CD4-positive, alpha-beta memory T cell (primary cell): ENCODE measurements at places on chromosomes 12 and 14.

DNA sequence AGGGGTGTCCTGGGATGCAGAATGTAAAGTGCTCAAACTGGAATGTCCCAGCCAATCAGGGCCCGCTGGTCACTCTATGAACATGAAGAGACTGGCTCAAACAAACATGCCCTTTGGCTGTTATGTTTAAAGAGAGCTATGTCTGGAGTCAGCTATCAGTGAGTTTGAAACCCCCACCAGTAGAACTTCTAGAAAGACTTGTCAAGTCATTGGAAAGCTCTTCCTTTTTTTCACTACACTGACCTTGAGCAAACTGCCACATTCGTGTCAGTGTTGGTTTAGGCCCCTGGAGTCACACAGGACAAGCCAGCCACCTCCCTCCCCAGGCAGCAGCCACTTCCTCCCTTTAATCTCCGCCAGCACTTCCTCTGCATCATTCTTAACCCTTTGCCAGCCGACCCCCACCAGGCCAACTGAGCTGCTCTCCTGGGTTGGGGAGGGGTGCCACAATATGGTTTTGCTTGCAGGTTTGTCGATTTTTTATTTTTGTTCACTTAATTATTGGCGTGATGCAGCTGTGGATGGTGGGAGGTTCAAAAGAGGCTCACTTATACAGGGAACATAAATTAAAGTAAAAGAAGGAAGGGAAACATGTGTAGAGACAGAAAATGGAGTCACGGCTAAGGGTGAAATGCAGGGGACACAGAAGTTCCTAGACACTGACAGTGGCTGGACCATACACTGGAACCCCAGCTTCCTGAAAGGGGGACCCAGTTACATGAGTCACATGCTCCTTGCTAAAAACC, 25.3 kb downstream of the CMKLR1 start:
- no peak for DNase-seq

GRCh38 chr12:7108796-7109571, at the start of gene C1RL:
Gene C1RL, minus strand, starts transcription at chr12:7109214. Its CDS starts 34 bp downstream, at chr12:7109180.
- DNase-seq = peak; percentile 66

DNA sequence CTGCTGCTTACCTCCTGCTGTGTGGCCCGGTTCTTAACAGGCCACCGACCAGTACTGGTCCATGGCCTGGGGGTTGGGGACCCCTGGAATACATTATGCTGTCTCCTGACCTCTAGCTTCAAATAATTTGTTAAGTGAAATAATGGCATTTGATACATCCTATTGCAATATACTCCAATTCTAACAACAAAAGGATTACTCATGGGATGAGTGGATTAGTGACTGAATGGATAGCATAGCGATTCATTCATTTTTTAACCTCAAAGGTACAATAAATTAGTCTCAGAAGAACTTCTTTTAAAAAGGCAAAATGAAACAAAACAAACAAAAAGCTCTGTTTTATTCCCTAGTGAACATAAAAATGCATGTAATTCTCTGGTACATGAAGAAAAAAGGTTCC, 147.9 kb upstream of the PKP2 start:
- DNase-seq = no peak

GRCh38 chr14:60002819-60003492, 83.0 kb downstream of the LRRC9 start:
- no peak for DNase-seq

DNA sequence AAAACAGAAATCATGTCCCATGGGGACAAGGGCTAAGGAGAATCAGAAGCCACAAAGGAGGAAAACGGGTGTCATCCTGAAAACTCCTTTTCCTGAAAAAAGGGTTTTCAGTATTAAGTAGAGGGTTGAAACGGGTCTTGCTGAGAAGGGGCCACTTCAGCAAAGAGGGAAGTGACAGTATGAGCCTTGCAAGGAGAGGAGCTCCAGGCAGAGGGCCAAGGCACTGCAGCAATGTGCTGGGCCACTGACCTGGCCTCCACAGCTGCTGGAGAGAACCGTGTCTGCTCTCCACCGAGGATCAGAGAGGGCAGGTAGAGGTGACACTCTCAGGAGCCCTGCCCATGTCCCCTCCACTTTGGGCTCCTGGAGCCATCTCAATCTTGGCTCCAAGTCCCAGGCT, 103.3 kb downstream of the NCOR2 start:
- no peak for DNase-seq

GRCh38 chr14:99497894-99498293, 16.7 kb downstream of the CCNK start:
- DNase-seq = no peak

- no peak for DNase-seq
Observed at GRCh38 chr12:127278351-127278750, 988.6 kb upstream of the TMEM132C start.

GRCh38 chr12:100801320-100801719, 6.7 kb downstream of the ANO4 start:
- DNase-seq = no peak

GRCh38 chr12:13436696-13437391, 240.3 kb downstream of the EMP1 start:
- DNase-seq = no peak

DNA sequence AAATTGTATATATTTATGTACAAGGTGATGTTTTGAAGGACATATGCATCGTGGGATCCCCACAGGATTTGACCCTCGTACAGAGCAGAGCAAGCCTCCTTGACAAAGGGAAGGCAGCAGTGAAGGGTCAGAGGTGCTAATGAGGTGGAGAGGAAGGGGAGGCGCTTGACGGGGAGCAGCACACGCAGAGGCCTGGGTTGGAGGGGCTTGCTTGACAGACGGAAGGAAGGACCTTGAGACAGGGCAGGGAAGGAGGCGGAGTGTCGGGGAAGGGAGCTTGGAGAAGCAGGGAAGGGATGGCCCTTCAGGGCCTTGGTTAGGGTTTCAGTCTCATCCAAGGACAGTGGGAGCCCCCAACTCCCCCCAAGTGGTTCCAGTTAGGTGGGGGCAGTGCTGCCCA, 52.6 kb downstream of the ZNF664 start:
- no peak for DNase-seq

DNA sequence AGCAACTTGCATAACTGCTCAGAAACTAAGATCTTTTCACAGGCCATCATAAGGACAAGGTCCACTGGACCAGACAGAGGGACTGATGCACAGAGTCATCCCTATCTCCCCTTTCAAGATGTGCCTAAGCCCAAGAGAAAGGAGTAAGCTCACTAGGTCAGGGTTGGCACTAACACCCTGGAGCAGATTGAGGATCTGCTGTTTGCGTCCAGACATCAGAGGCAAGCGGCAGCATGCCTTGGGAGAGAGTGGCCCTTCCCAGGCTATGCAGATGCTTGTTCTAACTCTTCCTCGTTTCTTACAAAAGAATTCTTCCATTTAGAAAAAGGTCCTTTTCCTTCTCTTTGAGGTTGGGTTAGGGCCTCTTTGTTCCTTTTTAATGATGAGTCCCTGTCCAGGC, 187.2 kb downstream of the KCNA5 start:
- no peak for DNase-seq

GRCh38 chr14:44035707-44036106, 471.4 kb downstream of the FSCB start:
- DNase-seq = no peak

- no peak for DNase-seq
Observed at GRCh38 chr12:64678835-64679234, 68.5 kb downstream of the RASSF3 start.

DNA sequence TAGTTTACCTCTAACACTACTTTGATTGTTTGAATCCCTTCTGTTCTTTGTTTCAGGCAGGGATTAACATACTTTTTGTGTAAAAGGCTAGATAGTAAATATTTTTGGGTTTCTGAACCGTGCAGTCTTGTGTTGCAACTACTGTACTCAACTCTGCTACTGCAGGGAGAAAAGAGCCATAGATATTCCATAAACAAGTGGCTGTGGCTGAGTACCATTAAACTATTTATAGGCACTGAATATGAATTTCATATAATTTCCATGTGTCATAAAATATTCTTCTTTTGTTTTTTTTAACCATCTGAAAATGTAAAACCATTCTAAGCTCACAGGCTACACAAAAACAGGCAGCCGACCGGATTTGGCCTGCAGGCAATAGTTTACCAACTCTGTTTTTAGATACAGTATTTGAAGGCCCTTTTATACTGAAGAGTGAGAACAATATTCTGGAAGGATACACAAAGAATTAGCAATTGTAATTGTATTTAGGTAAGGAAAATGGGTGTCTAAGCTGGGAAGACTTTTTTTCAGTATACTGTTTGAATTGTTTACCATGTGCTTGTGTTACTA, 15.7 kb downstream of the NR1H4 start:
- DNase-seq = no peak

DNA sequence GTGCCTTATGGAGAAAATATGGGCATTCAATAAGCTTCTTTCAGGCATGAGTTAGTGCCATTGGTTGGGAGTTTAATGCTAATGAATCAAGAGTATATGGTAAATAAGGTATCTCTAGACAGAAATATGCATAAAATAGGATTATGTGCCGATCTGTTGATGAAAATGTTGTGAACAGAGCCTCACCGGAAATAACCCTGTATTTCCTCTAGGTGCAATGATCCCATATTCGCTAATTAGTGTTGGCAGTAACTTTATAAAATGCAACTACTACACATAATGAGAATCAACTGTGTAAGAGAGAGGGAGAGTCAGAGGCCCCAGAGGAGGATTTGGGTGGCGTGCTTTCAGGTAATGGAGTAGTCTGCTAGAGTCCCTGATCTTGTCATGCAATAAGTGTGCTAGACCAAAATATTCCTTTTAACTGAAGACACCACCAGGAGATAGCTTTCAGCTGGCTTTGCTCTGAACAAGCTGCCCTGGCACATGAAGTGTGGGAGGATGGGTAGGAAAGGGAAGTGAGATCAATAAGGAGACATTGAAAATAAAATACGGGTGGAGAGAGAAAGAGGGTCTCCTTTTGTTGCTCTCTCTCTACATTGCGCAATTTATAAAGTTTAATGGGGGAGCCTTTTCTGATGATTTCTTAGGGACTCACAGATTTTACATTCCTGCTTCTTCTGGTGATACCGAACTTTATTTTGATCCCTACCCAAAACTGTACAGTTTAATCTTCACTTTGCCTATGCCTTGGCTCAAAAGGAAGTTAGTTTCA, 68.6 kb upstream of the PLXNC1 start:
- DNase-seq = no peak

- no peak for DNase-seq
Observed at GRCh38 chr14:75941030-75941429, 40.8 kb downstream of the TGFB3 start.

DNA sequence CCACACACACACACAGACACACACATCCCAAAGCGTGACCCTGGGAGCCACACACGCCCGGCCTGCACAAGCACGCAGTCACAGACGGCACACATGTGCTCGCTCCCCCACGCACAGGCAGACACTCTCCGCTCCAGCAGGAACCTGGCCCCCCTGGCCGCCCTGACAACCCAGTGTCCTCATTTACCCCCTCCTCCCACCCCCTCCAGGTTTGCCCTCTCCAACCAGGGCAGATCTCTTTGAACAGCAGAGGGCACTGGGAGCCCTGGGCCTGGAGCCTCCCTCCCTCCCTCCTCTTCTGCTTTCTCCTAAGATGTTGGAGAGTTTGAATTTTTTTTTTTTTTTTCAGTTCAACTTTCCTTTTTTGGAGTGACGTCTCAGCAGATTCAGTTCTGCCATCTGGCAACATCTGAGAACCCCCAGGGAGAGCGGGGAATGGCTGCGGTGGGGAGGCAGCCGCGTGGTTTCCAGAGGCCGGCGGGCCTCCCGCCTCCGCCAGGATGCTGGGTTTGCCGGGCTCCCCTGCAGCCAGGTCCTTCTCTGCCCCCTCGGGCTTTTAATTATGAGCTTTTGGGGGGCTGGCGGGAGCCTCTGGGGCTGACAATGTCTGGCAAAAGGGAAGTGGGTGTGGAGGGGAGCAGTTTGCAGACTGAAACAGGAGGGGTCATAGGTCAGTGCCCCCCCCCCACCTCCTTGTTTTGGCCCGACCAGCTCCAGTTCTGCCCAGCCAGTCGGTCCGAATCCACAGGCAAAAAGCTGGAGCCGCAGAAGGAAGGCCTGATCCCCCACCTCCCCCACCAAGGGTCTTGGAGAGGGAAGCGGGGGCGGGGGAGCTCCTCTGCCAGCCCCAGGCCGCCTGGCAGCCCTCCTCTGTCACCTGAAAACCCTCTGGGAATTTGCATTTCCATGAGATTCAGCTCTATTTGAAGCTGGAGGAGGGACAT, 1.3 kb upstream of the NCOR2 start:
- no peak for DNase-seq

GRCh38 chr12:45477526-45477925, 252.0 kb upstream of the ARID2 start:
- DNase-seq = no peak

GRCh38 chr14:76022991-76023390, 37.4 kb downstream of the IFT43 start:
- no peak for DNase-seq

GRCh38 chr12:3083921-3084347, 6.8 kb downstream of the TSPAN9 start:
- no peak for DNase-seq

DNA sequence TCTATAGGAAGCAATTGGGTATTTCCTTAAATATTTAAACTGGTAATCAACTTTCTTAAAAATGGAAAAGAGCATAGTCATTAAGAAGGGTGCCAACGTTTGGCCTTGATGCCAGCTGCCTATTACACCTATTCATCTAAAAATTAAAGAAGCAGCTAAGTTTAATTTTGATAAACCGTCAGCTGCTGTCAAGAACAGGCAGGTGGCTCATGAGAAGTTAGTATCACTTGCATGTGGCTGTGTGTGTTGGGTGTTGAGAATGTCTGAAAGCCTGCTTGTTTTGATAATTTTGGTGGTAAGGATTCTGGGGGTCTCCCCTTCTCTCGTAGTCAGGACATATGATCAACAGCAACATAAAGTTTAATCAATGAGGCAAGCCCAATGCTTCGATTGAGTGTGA, 6.5 kb downstream of the GLRX5 start:
- DNase-seq = no peak

- no peak for DNase-seq
Observed at GRCh38 chr12:2613326-2614073, 181.3 kb upstream of the FKBP4 start.

DNA sequence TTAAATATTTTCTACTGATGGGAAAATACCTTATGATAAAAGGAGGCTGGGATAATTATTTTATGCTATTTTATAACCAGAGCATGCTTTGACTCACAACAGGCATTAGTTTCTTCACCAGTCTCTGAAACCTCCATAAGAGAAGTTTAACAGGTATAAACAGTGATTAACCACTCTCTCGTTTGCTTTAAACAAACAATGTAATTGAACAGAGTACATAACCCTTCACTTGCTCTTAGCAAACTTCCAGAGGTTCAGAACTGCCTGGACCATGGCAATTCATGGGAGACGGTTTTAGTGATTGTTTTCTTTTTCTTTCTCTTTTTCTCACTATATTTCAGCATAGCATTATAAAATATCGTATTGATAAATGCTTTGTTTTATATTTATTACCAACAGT, 35.3 kb downstream of the CFAP251 start:
- no peak for DNase-seq

GRCh38 chr12:106586803-106587684, 4.2 kb downstream of the RFX4 start:
- DNase-seq = no peak
